NCI-H1105 treated with DMSO at 0.1 percent for 48 hours (cell line): ENCODE measurements at places on chromosomes 1 and 21.

DNA sequence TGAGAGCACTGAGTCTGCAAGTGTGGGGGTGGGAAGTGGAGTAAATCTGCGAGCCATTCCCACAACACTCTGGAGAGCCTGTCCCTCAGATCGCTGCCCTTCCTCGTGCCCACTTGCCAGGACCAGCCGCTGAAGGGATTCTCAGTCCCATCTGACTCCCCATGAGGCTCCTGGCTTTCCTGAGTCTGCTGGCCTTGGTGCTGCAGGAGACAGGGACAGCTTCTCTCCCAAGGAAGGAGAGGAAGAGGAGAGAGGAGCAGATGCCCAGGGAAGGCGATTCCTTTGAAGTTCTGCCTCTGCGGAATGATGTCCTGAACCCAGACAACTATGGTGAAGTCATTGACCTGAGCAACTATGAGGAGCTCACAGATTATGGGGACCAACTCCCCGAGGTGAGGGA is 1.9 kb downstream of the OPTC start:
- no peak for DNase-seq

- no peak for DNase-seq
Measured at GRCh38 chr1:30818568-30819243, 61.1 kb upstream of the LAPTM5 start.

DNA sequence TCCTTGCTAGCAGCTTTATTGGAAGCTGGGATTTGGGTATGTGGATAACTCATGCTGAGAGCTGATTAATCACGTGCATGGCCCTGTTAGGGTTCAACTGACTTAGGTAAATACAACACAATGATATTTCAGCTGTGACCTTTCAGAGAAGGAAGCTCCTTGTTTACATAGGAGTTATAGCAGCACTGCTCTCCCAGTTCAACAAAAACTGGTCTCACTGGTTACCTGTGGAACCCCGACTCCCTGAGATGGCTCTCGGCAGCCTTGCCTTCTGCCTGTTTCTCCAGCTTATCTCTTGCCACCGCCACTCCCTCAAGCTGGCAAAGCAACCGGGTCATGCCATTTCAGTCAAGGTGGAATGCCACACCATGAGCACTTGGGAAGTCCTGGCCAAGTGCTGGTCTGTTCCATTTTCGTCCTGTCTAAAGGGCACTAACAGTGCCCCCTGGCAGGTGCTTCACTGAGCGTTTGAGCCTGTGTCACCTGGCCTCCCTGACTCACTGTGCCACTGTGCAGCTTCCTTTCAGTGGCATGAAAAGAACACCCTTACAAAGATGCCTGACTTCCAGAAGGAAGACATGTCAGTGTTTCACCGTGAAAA is 31.6 kb downstream of the DOP1B start:
- no peak for DNase-seq

DNA sequence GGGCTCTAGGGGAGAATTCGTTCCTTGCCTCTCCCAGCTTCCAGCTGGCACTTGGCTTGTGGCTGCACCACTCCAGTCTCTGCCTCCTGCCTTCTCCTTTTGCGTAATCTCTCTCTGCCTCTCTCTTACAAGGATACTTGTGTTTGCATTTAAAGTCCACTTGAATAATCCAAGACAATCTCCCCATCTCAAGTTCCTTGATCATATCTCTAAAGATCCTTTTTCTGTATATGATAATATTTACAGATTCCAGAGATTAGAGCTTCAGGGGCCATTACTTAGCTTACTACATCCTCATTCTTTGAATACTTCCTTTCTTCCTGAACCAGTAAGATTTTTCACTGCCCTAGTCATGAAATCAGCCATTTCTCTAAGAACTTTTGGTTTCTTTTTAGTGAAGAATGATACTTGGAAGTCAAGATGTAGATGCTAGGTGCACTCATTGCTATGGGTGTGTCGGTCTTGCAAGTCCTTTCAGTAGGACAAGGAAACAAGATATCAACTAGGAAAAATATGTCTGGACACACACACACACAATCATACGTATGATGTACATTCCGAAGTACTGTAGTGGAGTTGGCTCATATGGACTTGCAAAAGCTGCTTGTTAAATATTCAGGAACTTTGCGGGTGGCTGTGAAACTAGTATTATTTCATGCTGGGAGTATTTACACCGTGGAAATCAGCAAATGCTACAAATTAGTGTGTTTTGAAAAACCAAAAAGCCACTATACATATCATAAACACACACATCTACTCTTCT is 20.8 kb upstream of the RLF start:
- no peak for DNase-seq

DNA sequence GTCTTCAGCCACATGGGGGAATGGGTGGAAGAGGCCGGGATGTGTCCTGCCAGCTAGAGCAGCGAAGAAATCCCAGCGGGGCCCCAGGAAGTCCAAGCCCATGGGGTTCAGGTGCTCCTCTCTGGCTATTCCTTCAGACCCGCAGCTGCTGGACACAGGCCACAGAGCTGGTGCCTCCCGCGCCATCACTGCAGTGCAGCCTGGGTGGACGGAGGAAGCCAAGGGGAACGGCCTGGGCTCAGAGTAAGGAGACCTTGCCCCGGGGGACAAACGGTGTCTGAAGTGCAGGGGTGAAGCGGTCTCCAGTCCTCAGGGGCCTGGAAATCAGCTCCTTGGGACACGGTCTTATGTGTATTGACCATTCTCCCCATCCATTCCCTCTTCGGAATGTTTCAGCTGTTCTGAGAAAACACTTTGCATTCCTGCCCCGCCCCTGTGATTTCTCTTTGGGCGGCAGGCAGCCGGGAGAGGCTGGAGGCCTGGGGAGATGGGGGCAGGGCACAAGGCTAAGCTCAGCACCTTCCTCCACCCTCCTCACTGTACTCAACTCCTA is 18.4 kb downstream of the MTHFR start:
- DNase-seq = no peak

GRCh38 chr1:1398677-1399186 is 403 bp downstream of the CCNL2 start:
- no peak for DNase-seq

DNA sequence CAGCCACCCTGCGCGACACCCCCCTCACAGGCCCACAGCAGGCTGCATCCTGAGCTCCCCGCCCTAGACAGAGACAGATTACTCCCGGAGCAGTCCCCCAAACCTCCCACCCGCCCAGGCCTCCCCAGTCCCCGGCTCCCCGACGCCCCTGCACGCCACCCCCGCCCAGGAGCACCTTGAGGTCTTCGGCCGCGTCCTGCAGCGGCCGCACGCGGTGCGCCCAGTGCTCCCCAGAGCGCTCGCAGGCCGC is 731 bp downstream of the TRIM11 start:
- DNase-seq = no peak

GRCh38 chr1:90513956-90514355 is 203.1 kb downstream of the BARHL2 start:
- no peak for DNase-seq
